ENCODE measurements at places on chromosomes 6 and 20. TPM values are rescaled to one million over a fixed set of nuclear protein-coding genes. Genes with fewer than 3 reads are reported as not detected.

The CTSA gene
- total RNA-seq = 39.1 TPM

The FOXA2 gene
- total RNA-seq = 1.4 TPM

The DOK5 gene
- total RNA-seq = not detected

DNA sequence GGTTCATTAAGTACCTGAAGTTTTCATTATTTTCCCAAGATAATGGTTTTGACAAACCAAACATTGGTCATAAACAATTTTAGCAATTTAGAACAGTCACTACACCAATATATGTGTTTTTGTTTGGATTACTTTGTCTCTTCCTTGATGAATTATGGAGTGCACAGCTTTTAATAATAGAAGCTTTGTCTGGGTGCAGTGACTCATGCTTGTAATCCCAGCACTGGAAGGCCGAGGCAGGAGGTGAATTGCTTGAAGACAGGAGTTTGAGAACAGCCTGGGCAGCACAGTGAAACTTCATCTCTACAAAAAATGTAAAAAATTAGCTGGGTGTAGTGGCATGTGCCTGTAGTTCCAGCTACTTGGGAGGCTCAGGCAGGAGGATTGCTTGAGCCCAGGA is 89.4 kb upstream of the ANKEF1 start:
- peak; percentile 43 for DNase-seq

DNA sequence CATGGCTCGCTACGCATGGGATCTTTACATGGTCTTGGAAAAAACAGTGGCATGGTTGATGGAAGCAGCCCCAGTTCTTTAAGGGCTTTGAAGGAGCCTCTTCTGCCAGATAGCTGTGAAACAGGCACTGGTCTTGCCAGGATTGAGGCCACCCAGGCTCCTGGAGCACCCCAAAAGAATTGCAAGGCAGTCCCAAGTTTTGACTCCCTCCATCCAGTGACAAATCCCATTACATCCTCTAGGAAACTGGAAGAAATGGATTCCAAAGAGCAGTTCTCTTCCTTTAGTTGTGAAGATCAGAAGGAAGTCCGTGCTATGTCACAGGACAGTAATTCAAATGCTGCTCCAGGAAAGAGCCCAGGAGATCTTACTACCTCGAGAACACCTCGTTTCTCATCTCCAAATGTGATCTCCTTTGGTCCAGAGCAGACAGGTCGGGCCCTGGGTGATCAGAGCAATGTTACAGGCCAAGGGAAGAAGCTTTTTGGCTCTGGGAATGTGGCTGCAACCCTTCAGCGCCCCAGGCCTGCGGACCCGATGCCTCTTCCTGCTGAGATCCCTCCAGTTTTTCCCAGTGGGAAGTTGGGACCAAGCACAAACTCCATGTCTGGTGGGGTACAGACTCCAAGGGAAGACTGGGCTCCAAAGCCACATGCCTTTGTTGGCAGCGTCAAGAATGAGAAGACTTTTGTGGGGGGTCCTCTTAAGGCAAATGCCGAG is 78.2 kb downstream of the ASXL1 start:
- DNase-seq = no peak

DNA sequence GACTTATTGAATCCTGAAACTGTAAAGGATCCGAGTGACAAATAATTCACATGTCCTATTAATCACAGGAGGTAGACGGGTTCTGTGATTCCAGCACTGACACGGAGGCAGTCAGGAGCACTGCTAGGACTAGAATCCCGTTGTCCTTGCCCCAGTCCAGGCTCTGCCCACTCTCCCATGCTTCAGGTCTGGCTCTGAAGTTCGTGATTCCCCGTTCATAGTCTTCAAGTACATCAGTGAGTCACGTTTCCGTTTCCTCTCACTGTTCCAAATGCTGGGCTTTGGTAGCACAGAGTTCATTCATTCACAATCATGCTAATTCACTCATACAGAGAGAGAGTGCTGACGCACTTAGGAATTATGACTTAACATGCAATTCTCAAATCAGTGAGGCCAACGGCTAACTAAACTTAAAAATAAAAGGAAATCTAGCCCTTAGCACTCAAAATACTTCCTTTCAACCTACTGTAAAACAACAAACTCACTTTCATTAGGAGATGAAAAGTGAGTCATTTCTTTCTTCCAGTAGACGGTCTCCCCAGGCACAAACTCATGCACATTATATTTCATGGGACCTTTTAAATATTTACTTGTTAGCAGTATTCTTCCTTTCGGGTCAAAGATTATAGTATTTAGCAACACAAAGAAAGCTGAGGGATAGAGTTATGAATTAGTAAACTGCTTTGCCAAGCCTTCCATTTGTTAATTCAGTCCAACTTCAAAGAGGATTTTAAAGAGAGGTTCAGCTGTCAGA is 94.0 kb upstream of the NHSL1 start:
- DNase-seq = peak; percentile 96

GRCh38 chr6:87901613-87902012 is 146.0 kb upstream of the SPACA1 start:
- no peak for DNase-seq

- no peak for DNase-seq
These were observed 1.1 kb upstream of the RIN2 start for GRCh38 chr20:19756761-19757486.

GRCh38 chr6:140178520-140178919 is 804.1 kb upstream of the CITED2 start:
- no peak for DNase-seq

GRCh38 chr20:34578025-34578424 is 19.5 kb downstream of the MAP1LC3A start:
- DNase-seq = no peak
